ENCODE measurements at places on chromosomes 4 and X. TPM values are rescaled to one million over a fixed set of nuclear protein-coding genes. Genes with fewer than 3 reads are reported as not detected.

Gene SHROOM3
- polyA plus RNA-seq: 19.8 TPM

Gene RNF212
- 13.2 TPM for polyA plus RNA-seq

Gene KLHL34
- polyA plus RNA-seq: 0.24 TPM

Gene FDCSP
- not detected for polyA plus RNA-seq

Gene CSAG1
- polyA plus RNA-seq: not detected

Gene CSAG2
- polyA plus RNA-seq: not detected

- DNase-seq: no peak
These were observed 32.5 kb upstream of the TLR2 start for GRCh38 chr4:153651587-153651986.

GRCh38 chrX:140526171-140526570 is 21.3 kb upstream of the SOX3 start:
- DNase-seq: no peak

DNA sequence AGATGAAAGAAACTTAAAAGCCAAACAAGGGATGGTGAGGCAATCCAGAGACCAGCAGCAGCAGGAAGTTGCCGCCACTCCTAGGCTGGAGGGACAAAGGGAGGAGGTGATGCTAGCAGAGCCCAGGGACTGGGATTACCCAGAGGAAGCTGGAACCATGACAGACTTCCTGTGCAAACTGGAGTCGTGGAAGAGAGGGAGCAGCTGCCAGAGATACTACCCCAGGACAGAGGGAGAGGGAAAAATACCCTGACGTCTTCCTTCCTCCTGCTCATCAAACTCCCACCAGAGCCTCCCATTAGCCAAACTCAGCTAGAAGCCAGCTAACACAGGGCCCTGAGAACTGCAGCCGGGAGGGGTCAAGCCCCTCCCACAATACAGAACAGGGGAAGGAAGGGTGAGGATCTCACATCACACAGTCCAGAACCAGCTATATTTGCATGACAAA is 101.2 kb upstream of the KLF3 start:
- DNase-seq: peak; percentile 45

- no peak for DNase-seq
These were observed 561 bp downstream of the IRAK1 start for GRCh38 chrX:154019061-154019621.

DNA sequence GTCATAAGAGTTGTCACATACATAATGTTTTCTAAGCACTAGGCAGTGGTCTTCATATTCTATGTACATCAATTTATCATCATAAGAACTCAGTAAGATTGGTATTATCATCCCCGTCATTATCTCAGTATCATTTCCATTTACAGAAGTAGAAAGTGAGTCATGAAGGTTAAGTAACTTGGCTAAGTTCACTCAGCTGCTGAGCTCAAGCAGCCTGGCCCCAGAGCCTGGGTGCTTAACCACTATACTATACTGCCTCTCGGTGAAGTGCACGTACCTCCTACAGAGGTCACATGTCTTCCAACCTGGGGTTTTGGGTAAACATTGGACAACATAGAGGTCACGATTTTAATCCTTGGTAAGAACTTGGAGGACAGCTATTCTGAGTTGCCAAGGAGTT is 161.5 kb upstream of the GATB start:
- no peak for DNase-seq

DNA sequence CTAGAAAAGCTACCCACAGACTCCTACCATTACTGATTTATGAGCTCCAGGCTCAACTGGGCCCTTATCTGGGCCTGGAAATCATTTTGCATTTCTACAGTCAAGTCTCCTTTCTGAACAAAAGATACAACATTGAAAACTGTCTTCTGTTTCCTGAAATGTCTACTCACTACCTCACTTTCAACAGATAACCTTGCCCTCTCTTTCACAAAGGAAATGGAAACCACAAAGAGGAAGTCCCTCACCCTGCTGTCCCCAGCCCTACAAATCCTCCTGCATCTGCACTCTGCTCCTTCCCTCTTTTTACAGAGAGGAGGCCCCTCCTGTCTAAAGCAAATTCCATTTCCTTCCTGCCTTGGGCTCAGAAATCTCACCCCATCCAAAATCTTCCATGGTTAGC is 24.8 kb upstream of the CYBB start:
- no peak for DNase-seq

DNA sequence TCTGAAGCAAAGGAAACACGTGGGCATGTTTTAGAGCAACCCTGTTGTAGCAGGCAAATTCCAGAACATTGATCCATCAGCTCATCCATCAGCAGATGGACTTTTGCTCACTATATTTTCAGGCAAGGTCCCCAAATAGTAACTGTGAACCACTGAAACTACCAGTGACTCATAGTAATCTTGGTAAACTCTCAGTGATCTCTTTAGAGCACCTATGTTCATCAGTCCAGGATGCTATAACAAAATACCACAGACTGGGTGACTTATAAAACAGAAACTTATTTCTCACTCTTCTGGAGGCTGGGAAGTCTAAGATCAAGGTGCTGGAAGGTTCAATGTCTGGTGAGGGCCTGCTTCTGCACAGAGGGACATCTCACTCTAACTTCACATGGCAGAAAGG is 28.9 kb upstream of the BTC start:
- DNase-seq: no peak

- DNase-seq: peak; percentile 28
These were observed 283.3 kb downstream of the PTTG2 start for GRCh38 chr4:38243388-38244053.

- no peak for DNase-seq
These were observed 123.0 kb downstream of the ZNF827 start for GRCh38 chr4:145815626-145816025.

- no peak for DNase-seq
These were observed 185.9 kb downstream of the CFAP299 start for GRCh38 chr4:80521438-80521837.

- DNase-seq: peak; percentile 88
These were observed at the start of gene SORCS2 for GRCh38 chr4:7192252-7193029. SORCS2 (plus strand) TSS chr4:7192538.

DNA sequence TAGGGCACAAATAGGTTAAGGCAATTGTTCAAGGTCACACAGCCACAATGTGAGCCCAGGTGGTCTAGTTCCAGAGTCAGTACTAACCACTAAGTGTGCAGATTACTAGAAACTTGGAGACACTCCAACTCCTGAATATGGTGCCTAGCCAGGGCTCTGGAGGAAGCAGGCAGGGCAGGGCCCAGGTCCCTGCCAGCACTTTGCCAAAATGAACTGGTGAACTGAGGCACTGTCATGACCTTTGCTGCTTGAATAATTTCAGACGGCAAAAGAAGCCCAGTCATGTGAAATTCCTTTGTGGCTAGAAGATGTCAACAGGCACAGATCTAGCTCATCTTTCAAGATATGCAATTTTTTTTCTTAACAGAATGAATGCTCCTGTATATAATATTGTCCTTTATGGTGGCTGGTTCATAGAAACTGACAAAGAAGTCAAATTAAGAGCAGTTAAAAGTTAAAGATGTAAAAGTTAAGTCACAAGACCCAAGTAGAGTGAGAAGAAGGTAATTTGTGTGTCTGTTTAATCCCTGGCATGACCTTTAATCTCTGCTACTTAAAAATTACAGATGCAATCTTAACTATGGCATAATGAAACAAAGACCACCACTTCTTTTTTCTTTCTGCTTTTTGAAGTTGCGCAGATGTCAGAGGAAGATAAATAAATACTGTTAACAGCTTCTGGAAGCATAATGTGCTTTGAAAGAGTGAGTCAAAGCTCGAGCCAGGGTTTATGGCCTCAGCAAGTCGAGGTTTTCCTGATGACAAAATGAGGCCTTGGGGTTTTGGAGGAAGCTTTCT is 54.1 kb downstream of the SHROOM3 start:
- DNase-seq: no peak

DNA sequence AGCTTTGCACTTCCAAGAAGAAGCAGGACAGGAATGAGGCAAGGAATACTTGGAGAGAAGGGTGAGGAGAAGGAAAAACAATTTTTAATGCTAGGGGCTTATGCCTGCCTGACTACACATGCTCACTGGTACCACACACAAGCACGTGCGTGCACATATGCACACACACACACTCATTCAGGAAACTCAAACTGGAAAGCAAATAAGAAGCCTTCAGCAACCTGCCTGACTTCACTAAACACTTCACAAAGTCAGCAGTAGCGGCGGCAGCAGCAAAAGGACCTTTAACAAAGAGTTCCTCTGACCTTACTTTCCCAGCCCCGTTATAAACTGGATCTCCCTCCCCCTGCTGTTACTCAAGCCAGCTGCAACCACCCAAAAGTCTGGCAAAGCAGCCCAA is 3.3 kb downstream of the ZDHHC9 start:
- no peak for DNase-seq

DNA sequence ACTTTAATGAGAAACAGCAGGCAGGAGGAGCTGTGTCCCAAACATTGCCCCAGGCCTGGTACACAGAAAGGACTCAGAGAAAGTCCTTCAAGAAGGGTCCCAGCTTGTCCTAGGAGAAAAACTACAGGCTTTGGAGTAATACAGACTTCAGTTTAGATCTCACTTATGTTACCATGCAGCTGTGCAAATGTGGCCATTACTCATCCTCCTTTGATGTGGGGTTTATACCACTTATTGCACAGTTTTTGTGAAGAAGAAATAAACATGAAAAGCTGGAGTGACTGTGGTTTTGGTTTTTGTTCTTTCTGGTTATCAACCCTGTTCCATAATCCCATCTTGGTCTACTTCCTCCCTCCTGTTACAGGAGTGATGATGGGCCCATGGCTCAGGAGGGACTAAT is 8.1 kb upstream of the CYTL1 start:
- DNase-seq: no peak

DNA sequence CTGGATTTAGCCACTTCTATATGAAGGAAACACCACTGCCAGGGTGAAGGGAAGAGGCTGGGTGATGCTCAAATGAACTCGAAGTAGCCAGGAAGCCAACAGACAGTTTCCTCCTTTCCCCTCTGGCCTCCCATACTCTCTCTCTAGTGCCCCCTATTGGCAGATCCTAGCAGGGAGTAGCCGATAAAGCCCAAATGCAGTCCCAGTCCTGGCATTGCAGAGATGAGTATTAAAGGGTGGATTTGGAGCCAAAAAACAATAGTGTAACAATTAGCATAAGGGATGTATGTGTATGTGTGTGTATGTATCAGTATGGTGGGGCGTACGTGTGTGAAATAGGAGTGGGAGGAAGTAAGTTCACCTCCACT is 213.8 kb upstream of the LDB2 start:
- DNase-seq: no peak

DNA sequence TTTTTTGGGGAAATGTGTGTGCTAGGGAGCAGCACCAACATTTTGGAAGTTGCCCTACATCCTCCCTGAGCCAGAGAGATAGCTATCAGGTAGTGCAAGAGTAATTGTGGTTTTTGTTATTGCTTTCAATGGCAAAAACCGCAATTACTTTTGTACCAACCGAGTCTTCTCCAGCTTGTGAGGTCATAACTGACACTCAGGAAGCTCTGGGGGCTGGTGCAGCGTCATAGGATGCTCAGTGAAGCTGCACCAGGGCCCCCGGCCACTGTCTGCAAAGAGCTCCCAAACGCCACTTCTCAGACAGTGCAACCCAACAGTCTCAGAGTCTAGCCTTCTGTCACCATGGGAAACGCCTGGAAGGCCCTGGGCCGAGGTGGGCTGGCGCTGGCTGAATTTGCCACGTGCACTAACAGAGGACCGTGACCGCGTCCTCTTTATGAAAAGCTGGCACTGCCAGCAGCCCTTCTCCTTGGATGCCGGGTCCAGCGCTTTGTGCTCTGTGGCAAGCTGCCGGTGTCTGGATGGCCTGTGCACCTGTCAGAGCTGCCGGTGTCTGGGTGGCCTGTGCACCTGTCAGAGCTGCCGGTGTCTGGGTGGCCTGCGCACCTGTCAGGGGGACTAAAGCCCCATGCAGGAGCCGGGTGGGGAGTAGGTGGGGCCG is 19.4 kb downstream of the SH3TC1 start:
- DNase-seq: no peak

DNA sequence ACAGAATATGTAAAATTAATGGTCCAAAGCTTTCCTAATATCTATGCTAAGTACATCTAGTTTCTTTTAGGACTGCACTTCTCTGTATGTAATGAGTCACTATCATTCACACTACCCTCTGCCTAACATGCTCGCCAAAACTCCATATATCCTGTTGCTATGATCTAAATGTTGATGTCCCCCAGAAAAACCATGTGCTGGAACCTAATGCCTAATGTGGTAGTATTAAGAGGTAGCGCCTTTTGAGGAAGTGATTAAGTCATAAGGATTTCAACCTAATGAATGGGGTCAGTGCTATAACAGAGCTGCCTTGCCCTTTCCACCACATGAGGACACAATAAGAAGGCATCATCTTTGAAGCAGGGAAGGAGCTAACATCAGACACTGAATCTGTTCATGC is 34.9 kb upstream of the NFKB1 start:
- DNase-seq: no peak

- DNase-seq: no peak
These were observed 7.6 kb upstream of the PRRG3 start for GRCh38 chrX:151687635-151688034.

DNA sequence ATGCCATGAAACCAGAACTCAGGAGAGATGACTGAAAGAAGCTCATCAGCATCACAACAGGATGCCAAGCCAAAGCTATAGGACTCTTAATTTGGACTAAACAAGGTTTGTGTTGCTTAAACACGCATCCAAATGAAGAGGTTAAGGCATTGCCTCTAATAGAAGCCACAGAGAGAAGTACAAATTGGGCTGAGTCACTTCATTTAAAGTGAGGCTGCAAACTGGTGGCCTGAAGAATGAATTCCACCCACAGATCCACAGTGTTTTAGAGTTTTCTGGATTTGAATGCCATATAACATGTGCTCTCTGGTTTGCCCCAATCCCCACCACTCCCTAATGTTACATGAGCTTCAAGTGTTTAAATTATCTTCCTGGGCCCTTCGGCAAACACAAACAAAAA is 103.5 kb downstream of the FIP1L1 start:
- no peak for DNase-seq

GRCh38 chr4:185255868-185256267 is 46.5 kb downstream of the SNX25 start:
- no peak for DNase-seq

- no peak for DNase-seq
These were observed 13.6 kb upstream of the HELT start for GRCh38 chr4:185004562-185005218.

DNA sequence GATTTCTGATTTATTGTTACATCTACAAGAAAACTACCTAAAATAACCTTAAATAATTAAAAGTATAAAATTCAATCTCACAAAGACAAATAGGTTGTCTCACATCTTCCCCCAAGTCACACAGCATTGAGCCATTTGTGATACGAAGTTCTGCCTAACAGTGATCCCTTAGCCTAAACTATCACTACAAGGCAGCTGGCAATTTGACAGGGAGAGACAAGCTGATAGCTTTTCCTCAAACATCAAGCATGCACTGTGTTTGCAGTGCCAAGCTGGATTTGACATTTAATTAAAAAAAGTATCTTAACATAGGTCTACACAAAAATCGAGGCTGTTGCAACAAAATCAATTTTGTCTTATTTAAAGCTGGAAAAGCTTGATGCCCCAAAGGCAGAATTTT is 464.7 kb upstream of the TRAM1L1 start:
- peak; percentile 5 for DNase-seq
